ENCODE measurements at places on chromosomes 3 and 15.

GRCh38 chr3:125120379-125121122 lies 64.8 kb upstream of the HEG1 start:
- no peak for DNase-seq

GRCh38 chr3:11282250-11283138 lies 10.3 kb downstream of the ATG7 start:
- no peak for DNase-seq

DNA sequence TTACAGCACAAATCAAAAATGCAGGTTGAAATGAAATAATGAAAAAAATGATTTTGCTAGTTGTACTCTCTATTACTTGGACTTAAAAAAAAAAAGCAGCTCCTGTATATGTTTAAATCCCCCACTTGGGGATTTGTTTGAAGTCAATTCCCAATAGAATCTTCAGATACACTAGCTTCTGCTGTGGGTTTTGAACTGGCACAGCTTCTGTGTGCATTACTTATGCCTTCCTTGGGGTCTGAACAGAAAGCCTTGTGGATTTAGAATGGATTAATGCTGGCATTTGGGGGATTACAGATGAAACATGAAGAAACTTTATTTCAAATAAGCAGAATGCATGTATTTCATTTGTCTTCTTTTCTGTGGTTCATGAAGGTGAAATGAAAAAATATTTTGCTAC lies 513.2 kb upstream of the TBL1XR1 start:
- no peak for DNase-seq

DNA sequence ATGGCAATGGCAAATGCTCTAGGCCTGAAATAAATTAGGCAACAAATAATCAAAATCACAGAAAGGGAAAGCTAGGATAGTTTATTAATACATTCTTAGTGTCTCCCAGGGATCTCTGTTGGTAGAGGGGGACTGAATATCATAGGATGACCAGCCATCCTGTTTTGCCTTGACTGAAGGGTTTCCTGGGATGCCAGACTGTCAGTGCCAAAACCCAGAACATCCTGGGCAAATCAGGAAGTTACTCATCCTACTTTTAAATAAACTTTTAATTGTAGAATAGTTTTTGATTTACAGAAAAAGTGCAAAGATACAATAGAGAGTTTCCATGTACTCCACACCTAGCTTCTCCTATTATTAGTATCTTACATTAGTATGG lies 21.8 kb upstream of the SIAH2 start:
- DNase-seq, result no peak

DNA sequence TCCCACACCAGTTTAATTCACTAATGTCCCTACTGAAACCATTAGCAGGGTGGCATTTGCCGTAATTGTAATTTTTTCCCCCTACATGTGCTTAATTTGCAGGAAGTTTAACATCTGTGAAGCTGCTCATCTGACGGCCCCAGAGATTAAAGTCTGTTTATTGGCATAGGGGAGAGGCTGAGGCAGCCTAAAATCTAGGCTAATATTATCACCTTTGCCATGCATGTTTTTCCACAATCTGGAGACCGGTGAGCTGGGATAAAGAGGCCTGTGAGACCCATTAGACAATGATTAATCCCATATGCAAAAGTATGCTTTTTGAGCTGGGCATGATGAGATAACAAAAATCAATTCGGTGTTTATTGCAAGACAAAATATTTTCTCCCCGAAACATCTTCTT lies 561.2 kb upstream of the ALCAM start:
- no peak for DNase-seq

DNA sequence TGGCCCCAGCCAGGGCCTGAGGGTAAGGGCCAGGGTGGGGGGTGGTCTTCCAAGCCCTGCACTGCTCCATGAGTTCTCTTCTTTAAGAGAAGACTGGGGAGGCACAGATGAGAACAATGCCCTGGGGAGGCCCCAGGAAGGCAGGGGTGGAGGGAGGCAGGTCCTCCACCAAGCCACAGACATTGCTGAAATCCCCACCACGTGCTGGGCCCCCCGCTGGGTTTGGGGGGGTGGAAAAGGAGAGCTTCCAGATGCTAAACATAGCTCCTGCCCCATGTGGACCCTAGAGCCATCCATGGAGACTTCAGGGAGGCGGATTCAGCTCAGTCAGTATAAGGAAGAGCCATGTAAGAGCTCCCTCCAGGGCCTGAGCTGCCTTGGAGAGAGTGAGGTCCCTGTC lies 157.8 kb upstream of the LINGO1 start:
- no peak for DNase-seq

GRCh38 chr3:112042842-112043280 lies 8.3 kb downstream of the TMPRSS7 start:
- no peak for DNase-seq

- DNase-seq, result no peak
Measured at GRCh38 chr3:42670051-42670576, 15.2 kb upstream of the KLHL40 start.

- no peak for DNase-seq
Measured at GRCh38 chr15:101773496-101774100, 29.7 kb upstream of the OR4F6 start.

DNA sequence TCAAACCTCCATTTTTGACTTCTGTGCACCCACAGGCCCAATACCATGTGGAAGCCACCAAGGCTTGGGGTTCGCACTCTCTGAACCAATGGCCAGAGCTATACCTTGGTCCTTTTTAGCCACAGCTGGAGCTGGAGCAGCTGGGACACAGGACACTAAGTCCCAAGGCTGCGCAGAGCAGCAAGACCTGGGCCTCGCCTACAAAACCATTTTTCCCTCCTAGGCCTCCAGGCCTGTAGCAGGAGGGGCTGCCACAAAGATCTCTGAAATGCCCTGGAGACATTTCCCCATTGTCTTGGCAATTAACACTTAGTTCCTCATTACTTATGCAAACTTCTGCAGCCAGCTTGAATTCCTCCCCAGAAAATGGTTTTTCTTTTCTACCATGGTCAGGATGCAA lies 81.3 kb downstream of the ZMAT3 start:
- no peak for DNase-seq

GRCh38 chr15:93209690-93210445 lies 120.9 kb upstream of the RGMA start:
- DNase-seq, result no peak

DNA sequence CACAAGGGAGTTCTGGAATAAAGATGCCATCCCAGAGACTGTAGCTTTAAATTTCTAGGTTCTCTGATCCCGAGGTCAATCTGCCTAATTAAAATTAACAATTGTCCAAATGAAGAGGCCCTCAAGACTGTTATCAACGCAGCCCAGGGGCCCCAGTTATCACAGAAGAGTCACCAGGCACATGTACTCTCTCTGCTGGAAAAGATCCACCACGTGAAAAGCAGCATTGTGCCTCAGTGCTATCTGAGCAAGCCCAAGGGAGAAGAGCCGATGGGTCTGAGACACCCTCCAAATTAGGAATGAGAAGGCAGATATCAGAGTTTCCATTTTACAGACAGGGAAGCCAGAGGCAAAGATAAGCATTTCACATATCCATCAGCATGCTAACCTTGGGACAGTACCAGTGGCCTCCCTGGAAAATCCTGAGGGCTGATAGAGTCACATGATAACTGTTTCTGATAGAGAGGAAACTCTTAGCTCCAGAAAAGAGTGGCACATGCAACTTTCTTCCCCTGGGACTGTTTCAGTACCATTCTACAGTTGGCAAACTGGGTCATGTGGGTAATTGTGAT lies 55.5 kb downstream of the ITGB5 start:
- no peak for DNase-seq

- no peak for DNase-seq
Measured at GRCh38 chr3:106820726-106821362, 556.4 kb upstream of the CCDC54 start.

DNA sequence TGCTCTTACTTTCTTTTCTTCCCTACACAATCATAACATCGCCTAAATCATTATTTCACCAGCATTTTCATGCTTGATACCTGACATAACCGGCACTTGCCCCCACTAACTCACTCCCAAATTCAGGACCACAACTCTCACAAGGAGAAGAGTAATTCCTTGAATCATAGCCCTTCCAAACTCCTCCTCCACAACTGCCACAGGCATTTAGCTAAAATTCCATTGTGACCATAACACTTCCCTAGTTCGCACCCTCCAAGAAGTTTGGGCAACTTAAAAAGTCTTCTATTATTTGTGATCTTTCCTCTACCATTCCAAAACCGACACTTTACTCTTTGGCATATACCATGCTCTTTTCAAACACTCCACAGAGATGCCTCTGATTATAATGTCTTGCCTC lies 59.4 kb upstream of the XRN1 start:
- DNase-seq, result no peak

DNA sequence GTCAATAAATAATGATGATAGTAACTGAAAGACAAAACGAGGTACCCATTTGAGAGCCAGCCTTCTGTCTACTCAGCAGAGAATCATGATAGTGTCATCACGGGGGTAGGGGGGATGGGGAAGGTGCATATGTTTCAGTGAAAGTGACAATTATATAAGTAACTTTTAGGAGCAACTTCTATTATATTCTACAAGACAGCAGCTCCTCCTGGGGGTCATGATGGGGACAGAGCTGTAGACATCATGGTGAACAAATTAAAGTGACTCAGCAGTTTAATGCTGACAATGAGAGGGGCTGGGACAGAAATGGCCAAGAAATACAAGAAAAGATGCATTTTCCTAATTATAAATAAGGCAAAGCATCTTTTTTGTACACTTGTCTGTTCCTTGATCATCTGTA lies 11.8 kb downstream of the CAPN3 start:
- no peak for DNase-seq

- no peak for DNase-seq
Measured at GRCh38 chr3:101976473-101976872, 127.2 kb downstream of the NFKBIZ start.

DNA sequence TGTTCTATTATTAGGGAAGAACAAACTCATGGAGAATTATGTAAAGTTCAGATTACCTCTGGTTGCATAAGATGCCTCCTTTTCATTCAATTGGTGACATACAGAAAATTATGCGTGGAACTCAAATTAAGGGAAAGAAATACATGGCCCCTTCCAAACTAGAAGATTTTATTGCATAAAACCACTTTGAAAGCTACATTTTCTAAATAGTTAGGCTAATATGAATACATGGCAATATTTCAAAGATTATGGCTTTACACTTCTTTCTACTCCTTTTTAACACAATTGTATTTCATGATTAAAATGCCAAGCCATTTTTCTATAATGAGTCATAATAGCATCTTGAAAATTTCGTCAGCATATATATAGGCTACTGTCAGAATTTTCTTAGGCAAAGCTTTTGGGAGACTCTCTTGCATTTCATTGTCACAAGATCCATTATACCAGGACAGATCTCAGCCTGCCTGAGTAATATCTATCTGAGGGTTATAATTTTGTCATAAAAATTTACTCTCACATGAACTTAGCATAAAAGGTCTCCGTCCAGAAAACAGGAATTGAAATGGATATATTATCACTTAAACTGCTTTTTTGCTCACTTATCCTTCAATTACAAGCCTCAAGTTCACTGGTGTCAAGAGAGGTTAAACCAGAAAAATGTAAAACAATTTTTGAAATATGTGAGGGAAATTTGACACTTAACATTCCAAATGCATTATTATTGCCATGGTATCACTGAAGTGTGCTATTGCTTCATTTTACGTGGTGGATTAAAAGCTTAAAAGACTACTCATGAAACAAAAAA lies 37.1 kb downstream of the CPA3 start:
- DNase-seq, result no peak

GRCh38 chr3:149628957-149629670 lies 28.7 kb downstream of the WWTR1 start:
- no peak for DNase-seq

- DNase-seq, result no peak
Measured at GRCh38 chr3:179147514-179147872, 664 bp upstream of the PIK3CA start.

DNA sequence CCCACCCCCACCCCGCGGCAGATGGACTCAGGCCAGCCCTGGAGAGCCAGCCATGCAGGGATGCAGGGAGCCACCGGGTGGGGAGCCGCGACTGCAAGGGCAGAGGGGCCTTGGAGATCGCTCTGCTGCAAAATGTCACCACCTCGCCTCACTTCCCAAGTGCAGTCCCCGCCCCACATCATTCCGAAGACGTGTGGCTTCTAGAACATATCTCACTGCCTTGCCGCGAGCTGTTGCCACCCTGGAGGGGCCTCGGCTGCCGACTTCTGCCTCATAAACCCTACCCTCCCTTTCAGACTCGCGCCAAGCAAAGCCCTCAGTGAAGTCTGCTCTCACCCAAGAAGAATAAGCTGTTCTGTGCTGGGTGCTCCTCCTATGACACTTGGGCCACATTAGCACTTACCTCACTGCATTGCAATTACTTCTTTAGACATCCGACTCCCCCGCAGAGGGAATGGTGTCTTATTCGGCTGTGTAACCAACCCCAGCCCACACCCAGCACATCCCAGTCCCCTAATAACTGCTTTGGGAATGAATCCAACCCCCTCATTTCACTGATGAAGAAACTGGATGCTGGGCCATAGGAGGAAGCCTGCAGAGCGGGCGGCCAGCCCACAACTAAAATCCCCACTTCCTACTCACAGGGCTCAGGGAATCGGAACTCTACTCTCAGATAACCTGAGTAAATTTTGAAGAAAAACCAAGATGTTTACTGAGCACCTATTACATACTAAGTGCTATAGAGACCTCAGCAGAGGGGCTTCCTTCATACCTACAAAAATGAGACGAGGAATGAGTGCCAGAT lies 8.6 kb downstream of the TLE3 start:
- DNase-seq, result no peak

GRCh38 chr3:138681463-138682220 lies 73.1 kb downstream of the FAIM start:
- no peak for DNase-seq

DNA sequence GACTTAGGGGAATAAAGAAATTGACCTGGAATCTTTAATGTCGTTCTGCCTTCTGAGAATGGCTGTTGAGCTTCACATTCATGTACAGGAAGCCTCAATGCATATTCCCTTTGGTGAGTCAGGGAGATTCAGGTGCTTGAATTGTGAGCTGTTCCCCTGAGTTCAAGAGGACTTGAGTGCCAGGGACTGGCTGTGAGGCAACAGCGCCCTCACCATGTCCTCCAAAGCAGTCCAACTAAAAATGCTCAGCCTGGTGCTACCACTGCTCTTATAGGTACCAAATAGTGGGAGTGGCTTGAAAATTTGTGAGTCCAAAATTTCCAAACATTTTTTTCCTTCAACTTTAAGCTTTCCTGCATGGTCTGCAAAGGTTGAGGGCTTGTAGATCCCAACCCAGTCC lies 54.1 kb downstream of the LEO1 start:
- no peak for DNase-seq

GRCh38 chr15:33907326-33907725 lies 61.0 kb upstream of the CHRM5 start:
- no peak for DNase-seq

All from activated T-cell treated with anti-CD3 and anti-CD28 coated beads for 4 hours (primary cell).